ENCODE measurements at places on chromosomes 7 and 10. TPM values are rescaled to one million over a fixed set of nuclear protein-coding genes. Genes with fewer than 3 reads are reported as not detected.

- DNase-seq, result no peak
Measured at GRCh38 chr7:106223156-106223555, 61.6 kb downstream of the NAMPT start.

DNA sequence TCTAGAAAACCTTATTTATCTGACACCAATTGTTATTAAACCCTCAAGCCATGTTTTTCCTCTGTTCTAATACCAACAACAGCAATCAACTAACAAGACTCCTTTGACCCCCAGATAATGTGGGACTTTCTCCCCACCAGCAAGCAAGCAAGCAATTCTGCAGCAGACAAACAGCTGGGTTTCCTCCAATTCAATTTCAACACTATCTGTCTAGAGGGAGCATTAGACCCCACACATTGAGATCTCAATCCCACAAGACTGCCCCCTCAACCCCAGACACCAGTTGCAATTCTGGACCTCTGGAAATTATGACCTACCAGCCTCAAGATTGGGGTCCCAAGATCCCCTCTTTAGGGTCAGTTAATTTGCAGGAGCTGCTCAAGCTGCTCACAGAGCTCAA is 89.4 kb upstream of the TMEM26 start:
- no peak for DNase-seq

GRCh38 chr7:79452032-79452494 is 1.4 kb downstream of the MAGI2 start:
- peak; percentile 88 for DNase-seq

Gene AKR1C8
- total RNA-seq, result not detected

Gene DENND2A
- 39.0 TPM for total RNA-seq

DNA sequence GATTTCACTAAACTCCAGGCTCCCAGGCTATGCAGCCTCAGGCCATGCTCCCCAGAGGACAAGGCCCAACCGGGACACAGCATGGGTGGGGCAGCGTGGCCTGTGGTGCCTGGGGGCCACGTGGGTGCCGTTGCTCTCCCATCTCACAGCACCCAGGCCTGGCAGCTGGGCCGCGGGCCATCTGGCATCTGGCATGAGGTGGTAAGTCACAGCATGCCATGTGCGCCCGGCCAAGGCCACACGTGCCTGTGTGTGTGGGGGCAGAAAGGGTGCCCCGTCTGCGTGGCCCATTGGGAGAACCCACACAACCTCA is 204.1 kb downstream of the EBF3 start:
- no peak for DNase-seq

DNA sequence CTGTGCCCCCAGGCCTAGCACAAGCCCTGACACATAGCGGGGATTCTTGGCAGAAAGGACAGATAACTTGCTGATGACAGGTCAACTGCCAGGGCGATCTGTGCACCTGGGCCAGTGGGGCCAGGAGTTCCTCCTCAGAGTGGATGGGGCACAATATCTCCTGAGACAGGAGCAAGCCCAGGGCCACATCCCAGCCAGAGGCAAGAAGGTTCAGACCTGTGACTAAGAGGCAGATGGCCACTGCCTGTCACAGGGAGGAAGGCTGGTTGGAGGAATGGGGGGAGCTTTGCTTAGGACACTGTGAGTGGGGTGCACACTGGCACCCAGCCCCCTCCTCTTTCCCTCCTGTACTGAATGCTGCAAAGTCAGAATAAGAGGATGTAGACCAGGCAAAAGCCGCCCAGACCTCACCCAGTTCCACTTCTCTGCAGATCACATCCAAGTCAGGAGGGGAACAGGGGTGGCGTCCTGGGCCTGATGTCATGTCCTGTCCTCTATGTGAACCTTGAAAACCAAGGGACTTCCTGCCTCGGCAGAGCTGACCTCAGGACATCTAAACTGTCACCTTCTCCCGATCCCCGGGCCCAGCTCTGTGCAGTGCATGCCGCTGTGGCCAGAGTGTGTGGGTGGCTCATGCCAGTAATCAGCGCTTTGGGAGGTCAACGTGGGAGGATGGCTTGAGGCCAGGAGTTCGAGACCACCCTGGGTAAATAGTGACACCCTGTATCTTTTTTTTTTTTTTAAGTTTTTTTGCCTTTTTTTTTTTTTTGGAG is 1.3 kb downstream of the GUSB start:
- DNase-seq, result peak; percentile 8

DNA sequence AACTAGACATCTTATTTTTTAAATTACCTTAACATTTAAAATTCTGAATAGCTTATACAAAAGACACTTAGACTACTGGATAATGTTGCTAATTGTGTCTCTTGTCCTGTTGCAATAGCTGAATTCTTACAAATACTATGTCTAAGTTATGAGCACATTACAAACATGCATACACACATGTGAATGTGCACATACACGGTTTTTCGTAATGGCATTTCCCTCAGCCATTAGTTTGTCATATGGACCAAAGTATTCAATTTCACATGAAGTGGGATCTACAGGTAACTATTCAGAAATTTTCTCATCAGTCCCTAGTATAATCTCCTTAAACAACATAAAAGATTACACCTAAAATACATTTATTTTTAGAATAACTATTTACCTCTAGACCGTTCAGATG is 178.6 kb upstream of the BET1 start:
- DNase-seq, result peak; percentile 21

DNA sequence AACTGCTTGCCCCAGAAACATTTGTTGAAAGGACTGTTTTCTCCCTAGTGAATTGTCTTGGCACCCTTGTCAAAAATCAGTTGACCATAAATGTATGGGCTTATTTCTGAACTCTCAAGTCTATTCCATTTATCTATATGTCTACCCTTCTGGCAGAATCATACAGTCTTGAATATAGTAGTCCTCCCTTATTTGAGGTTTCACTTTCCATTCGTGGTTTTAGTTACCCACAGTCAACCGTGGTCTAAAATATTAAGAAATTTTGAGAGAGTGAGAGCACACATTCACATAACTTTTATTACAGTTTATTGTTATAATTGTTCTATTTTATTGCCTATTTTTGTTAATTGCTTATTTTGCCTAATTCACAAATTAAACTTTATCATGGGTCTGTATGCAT is 17.4 kb upstream of the CEP41 start:
- DNase-seq, result no peak

Gene CRPPA
- 1.5 TPM for total RNA-seq

Gene HOXA1
- total RNA-seq, result 0.50 TPM

Gene LOXL4
- total RNA-seq, result 52.6 TPM

Gene SFRP5
- total RNA-seq, result not detected

DNA sequence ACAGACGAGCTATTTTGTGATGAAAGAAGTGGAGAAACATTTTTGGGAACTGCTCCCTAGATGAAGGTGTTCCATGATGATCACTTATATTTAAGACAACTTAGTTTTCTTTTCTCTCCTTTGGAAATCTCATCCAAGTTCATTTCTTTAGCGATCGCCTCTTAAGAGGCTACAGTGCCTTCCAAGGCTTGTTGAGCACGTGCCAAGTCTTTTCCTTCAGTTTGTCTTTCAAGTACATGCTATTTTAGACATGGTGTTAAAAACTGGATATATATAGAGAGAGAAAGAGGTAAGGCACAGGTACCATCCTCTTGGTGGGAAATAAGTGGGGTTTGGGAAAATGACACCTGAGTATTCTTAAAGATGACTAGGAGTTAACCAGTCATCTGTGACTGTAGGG is 2.7 kb downstream of the ADK start:
- no peak for DNase-seq

- no peak for DNase-seq
Measured at GRCh38 chr7:106476751-106477150, 184.2 kb downstream of the CCDC71L start.

DNA sequence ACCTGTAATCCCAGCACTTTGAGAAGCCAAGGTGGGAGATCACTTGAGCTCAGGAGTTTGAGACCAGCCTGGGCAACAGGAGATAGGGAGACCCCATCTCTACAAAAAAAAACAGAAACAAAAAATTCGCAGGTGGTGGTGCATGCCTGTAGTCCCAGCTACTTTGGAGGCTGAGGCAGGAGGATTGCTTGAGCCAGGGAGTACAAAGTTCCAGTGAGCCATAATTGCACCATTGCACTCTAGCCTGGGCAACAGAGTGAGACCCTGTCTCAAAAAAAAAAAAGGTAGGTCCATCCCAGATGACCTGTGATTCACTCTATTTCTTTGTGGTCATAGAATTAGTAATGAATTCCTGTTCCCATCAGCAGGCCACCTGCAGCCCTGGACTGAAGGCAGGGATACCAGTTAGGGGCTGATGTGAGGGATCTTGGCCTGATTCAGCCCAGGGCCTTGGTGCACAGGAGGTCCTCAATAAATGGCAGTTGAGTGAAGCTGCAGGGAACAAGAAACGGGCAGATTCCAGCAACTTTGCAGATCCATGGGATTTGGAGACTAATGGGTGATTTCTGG is at the start of gene MYH16:
Gene MYH16, plus strand, starts transcription at position 364 of the 570 bp plus-strand sequence.
- DNase-seq, result no peak

DNA sequence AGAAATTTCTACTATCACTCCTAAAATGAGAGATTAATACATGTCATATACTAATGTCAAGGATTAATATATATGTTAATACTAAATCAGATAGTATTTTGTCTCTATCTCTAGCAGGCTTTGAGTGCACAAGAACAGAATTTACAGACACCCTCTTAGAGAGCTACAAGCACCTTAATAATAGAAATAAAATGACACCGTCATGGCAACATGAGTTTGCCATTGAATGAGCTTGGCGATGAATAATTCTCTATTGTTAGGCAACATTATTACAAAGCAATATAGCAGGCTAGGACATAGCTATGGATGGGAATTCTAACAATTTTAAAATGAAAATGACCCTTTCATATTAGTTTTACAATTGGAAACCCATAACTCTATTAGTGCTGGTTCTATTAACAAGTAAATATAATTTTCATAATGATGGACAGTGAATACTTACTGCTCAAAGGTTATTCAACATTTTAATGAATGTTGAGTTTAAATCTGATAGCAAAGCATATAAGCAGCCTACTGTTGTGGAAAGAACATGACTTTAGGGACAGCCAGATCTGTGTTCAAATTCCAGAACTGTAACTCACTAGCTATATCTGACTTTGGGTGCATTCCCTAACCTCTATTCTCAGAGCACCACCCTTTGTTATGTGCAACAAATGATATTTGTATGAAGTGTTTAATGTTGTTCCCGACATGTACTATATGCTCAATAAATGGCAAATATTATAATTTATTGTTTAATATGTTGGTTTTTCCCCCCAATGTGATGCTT is 184.5 kb upstream of the DKK1 start:
- DNase-seq, result no peak

- peak; percentile 94 for DNase-seq
Measured at GRCh38 chr10:52216852-52217251, 97.2 kb upstream of the DKK1 start.

DNA sequence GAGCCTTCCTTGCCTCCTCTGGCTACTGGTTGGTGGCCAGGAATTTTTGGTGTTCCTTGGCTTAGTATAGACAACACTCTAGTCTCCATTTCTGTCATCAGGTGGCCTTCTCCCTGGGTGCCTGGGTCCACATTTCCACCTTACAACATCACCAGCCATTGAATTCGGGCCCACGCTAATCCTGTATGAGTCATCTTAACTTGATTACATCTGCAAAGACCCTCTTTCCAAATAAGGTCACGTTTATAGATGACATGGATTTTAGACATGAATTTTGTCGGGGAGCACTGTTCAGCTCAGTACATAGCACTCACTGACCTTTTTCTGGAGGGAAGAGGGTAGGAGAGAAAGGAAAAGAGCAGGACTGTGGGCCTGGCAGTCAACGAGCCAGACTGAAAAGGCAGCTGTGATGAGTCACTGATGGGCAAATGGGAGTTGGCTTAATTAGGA is 39.4 kb downstream of the MMRN2 start:
- peak; percentile 68 for DNase-seq

GRCh38 chr10:75464478-75465449 is 33.3 kb downstream of the LRMDA start:
- no peak for DNase-seq

GRCh38 chr7:21191321-21192073 is 236.4 kb upstream of the SP4 start:
- DNase-seq, result no peak

- DNase-seq, result no peak
Measured at GRCh38 chr7:109062798-109063197, 493.1 kb downstream of the DNAJB9 start.

GRCh38 chr7:45716380-45717203 is 142.4 kb downstream of the ADCY1 start:
- no peak for DNase-seq

GRCh38 chr10:63549810-63550209 is 28.6 kb downstream of the REEP3 start:
- no peak for DNase-seq
